T-cell (primary cell): ENCODE measurements at places on chromosomes 1 and 21.

- DNase-seq = peak; percentile 76
These were observed 39.6 kb upstream of the LDLRAP1 start for GRCh38 chr1:25503551-25504426.

DNA sequence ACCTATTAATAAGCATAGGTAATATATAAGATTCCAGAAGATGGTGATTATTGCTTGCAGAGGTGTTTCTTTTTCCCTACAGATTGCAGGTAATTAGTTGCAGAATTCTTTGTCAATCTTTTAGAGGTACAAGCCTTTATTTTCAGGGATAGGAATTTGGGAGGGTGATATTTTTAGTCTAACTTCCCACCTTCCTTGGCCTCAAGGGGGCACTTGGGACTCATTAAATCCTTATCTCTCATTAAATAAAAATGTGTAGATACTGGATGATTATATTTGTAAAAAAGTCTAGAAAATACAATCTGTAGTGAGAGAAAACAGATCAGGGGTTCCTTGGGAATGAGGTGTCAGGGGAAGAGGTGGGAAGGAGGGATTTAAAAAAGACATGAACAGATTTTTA is 179.2 kb downstream of the PATJ start:
- DNase-seq = no peak

GRCh38 chr1:186535388-186536133 is 74.6 kb upstream of the PDC start:
- no peak for DNase-seq

DNA sequence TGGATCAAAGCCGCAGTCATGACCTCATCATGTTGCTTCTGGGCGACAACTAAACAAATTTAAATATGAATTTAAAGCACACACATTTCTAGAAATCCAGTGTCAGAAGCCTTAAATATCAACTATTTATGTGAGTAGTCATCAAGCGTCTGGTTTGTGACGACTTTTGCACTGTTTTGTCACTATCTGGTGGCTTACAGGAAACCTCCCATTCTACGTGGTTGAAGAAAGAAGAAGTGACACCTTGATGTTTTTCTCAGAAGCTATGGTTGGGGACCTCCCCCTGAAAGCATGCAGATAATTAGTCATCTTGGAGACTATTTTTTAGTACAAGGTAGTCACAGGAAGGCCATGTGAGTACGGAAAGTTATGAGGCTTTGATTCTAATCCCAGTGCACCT is 58.5 kb downstream of the TENT5C start:
- peak; percentile 73 for DNase-seq

DNA sequence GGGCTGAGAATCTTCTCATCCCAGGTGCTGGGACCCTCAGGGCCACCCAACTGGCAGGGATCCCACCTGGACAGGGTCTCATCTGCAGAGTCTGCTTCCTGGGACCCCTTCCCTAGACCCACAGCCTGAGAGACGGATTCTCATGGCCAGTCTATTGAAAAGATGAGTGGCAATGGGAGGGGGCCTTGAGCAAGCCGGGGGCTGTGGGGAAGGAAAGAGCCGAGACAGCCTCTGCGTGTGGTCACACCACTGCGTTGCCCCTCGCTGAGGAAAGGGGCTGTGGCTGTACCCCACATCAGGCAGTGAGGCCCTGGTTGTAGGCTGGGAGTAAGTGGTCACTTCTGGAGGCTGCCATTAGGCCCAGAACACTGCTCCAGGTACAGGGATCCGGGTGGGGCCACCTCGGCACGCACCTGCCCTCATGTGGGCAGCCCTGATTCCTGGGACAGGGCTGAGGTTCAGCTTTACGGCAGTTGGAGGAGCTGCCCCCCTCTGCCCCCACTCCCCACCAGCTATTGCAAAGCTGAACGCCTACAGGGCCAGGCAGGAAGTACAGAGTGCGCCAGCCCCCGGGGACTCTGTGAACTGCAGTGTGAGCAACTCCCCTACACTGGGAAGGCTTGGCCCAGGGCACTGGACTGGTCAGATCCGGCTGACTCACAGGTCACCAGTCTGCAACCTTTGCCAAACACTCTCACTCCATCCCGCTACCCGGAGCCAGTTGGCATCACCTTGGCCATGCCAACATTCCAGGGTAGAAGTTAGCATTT is 106.9 kb downstream of the RIPK4 start:
- no peak for DNase-seq

GRCh38 chr1:239053279-239053678 is 333.1 kb upstream of the CHRM3 start:
- no peak for DNase-seq

GRCh38 chr1:37764414-37764825 is 500 bp downstream of the EPHA10 start:
- DNase-seq = no peak

GRCh38 chr1:56025942-56026341 is 553.4 kb downstream of the PLPP3 start:
- no peak for DNase-seq

DNA sequence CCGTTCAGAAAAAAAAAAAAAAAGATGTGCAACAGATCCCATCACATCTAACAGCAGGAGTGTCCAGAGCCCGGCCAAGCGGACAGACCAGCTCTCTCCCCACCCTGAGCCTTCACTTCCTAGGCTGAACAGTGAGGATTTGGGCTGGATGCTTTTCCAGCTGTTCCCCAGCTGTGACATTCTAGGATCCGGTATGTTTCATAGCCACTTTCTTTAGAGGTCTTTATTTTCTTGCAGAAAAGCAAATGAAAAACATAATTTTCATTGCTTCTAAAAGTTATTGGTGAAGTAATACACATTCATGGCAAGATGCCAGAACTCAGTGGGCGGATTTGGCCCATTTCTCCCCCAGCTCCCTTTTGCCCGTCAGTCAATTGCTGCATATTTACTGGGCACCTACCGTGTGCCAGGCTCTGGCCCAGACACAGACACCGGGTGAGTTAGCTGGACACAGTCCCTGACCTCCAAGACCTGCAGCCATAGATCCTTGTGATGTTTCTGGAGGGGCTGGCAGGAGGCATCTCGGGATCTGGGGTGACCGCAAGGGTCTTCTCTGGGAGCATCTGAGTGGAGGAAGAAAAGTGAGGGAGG is 213.7 kb upstream of the VAMP3 start:
- no peak for DNase-seq

- DNase-seq = peak; percentile 49
These were observed at the start of gene MCOLN2 for GRCh38 chr1:84996846-84997666. MCOLN2 (minus strand) TSS chr1:84997113; CDS start chr1:84996872, 241 bp downstream.

GRCh38 chr1:43563876-43564539 is 33.3 kb downstream of the PTPRF start:
- no peak for DNase-seq

GRCh38 chr1:2786329-2787162 is 14.9 kb downstream of the TTC34 start:
- DNase-seq = peak; percentile 62

- DNase-seq = no peak
These were observed 56.0 kb downstream of the CLIC6 start for GRCh38 chr21:34724857-34725195.

DNA sequence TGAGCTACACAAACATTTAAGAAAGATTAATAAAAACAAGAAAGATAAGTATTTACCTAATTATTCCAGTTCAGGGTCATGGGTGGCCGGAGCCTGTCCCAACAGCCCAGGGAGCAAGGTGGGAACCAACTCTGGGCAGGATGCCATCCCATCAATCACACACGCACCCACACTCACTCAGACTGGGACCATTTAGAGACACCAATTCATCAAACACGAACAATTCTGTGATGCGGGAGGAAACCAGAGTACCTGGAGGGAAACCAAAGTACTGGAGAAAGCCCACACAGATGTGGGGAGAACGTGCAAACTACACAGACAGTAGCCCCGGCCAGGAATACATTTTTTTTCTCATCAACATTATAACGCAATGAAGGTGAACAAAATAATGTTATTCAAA is 16.2 kb downstream of the WASF2 start:
- DNase-seq = no peak

DNA sequence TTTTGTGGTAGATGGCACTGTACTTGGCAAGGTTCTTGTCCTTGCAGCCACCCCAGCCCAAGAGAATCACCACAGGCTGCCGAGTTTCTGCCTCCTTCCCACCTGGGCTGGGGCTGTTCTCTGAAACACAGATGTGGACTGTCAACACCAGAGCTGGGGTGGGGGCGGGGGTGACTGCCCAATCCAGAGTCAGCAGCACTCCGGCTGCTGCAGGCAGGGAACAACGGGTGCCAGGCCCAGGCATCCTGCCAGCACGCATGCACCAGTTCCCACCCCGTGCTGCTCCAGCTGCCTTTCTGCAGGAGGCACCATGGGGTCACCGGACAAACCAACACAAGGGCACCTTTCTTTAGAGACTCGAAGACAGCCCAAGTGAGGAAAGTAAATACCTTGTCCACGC is 14.1 kb downstream of the TMEM53 start:
- no peak for DNase-seq

DNA sequence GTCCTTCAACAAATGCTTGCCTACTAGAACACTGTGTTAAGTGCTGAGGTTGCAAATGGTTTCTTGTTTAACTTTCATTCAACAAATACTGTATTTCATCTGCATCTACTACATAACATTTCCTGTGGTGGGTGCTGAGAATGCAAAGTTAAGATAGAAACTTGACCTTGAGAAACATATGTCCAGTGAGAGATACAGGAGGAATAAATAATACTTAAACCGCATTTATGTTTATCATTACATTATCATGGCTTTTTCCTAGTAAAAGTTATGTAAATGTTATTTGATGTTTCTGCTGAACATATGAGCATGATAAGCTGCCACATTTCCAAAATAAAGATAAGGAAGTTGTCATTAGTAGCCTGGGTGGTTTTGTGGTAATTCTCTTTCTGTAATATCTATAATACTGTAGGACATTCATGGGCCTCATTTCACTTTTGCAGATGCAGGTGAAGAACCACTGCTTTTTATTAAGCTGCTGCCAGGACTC is 590.4 kb downstream of the PLPP3 start:
- no peak for DNase-seq

DNA sequence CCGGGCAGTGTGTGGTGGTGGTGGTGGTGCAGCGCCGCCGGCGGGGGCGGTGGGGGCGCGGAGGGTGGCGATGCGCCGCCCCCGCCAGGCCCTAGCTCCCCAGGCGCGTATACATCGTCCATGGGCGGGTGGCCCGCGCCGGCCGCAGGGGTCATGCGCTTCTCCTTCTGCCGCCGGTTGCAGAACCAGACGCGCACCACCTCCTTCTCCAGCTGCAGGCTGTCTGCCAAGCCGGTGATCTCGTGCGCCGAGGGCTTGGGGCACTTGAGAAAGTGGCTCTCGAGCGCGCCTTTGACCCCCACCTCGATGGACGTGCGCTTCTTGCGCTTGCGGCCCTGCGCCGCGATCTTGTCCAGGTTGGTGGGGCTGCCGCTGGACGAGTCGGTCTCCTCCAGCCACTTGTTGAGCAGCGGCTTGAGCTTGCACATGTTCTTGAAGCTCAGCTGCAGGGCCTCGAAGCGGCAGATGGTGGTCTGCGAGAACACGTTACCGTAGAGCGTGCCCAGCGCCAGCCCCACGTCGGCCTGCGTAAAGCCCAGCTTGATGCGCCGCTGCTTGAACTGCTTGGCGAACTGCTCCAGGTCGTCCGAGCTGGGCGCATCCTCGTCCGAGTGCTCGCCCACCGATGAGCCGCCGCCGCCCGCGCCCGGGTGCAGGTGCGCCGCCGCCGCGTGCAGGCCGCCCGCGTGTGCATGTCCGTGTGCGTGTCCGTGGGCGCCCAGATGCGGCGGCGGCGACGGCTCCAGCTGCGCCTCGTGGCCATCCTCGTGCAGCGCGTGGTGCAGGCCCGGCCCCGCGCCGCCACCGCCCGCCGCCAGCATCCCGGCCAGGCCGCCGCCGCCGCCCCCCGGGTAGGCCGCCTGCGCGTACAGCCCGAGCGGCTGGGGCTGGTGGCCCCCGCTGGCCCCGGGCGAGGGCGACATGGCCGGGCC is 926 bp downstream of the POU3F1 start:
- DNase-seq = no peak

DNA sequence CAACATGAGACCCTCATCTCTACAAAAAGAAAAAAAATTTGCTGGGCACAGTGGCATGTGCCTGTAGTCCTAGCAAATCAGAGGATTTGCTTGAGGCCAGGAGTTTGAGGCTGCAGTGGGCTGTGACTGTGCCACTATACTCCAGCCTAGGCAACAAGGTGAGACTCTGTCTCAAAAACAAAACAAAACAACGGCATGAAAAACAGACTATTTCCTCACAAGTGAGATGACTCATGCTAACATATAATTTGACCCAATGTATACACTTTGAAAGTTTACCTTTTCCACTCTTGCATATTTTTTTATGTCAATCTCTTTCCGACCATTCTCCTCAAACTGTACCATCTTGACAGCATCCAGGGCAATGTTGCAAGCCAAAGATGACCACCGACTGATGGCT is 17.5 kb downstream of the CCT3 start:
- no peak for DNase-seq

GRCh38 chr1:13583595-13583965 is at the start of gene PDPN:
PDPN (plus strand) TSS chr1:13583832; CDS start chr1:13584034, 202 bp downstream.
- no peak for DNase-seq

GRCh38 chr1:4652631-4653327 is 1.6 kb upstream of the AJAP1 start:
- DNase-seq = peak; percentile 49

DNA sequence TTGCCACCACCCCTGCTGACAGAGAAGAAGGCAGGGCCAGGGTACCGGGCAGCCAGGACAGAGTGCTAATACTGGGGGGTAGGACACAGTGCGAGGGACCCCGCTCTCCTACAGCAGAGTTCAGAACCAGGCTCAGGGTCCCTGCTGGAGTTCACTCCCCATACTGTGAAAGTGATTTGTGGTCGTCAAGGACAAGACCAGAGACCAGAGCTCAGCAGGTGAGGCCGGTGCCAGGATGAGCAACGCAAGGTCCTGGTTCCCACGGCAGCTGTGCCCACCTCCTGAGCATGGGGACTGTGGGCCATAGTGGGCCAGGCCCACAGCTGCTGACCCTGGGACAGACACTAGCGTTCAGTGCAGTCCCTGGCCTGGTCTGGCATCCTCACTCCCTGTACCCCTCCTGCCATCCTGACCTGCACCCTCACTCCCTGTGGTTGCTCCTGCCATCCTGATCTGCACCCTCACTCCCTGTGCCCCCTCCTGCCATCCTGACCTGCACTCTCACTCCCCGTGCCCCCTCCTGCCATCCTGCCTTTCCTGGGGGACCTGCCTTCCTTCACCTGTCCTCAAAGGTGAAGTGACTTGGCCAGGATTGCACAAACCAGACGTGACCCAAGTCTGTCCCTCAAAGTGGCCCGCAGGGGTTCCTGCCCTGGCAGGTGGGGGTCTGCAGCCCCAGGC is 13.8 kb upstream of the PTTG1IP start:
- DNase-seq = no peak

DNA sequence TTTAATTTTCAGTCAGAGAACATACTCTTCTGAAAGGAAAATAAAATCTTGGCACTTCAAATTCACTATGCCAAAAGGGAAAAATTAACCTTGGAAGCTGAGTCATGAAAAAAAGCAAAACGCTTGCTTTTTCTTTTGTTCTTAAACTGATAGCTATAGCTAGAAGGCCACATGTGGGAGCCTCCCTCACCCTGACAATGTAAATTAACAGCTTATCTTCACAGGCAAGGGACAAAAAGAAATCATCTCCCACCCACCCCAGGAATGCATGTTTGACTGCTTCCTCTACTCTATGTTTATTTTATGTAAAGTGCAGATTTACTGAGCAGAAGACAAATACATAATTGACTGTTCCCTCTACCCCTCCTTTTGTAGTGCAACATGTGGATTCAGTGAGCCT is 38.0 kb downstream of the EBNA1BP2 start:
- no peak for DNase-seq
